ENCODE measurements at places on chromosomes 13 and 19. TPM values are rescaled to one million over a fixed set of nuclear protein-coding genes. Genes with fewer than 3 reads are reported as not detected.

MUC16 gene
- total RNA-seq = 0.21 TPM

NDFIP2 gene
- total RNA-seq = 18.8 TPM

DNA sequence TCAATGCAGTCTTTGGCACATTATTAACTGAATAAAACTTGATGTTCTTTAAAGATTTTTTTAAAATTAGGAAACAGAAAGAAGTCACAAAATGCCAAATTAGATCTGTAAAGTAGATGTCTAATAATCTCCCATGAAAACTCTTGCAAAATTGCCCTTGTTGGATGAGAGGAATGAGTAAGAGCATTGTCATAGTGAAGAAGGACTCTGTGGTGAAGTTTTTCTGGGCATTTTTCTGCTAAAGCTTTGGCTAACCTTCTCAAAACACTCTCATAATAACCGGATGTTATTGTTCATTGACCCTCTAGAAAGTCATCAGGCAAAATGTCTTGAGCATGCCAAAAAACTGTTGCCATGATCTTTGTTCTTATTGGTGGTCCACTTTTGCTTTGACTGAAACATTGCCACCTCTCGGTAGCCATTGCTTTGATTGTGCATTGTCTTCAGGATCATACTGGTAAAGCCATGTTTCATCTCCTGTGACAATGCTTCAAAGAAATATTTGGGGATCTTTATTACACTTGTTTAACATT lies 549.3 kb downstream of the LIG4 start:
- H3K4me3 ChIP-seq = no peak overlapping the region
- no peak for DNase-seq
- H3K27me3 ChIP-seq = no peaks in the 10 kb centered on the region
- no peak overlapping the region for H3K27ac ChIP-seq
- no peaks in the 10 kb centered on the region for H3K4me1 ChIP-seq
- no peaks in the 10 kb centered on the region for H3K36me3 ChIP-seq

- H3K27me3 ChIP-seq = no peaks in the 10 kb centered on the region
- no peak for DNase-seq
- no peak overlapping the region for H3K27ac ChIP-seq
- peaks cover 9% of the 10 kb centered on the region for H3K4me1 ChIP-seq
These were observed 230.8 kb downstream of the TBC1D4 start for GRCh38 chr13:75251188-75251587.

DNA sequence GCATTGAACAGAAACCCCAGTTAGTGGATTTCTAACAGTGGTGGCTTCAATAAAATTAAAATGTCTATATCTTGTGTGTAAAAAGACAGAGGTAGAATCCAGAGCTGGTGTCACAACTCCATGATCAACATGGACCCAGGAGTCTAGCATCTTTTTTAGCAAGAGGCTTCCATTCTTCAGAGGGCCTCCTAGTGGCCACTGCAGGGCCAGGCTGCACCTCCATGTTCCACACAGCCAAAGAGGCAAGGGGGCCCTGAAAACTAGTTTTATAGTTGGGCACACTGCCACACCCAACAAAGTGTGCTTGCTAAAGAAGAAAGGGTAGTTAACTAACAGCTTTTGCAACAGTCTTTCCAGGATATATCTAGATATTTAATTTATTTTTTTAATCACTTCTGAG lies 12.9 kb downstream of the N4BP2L1 start:
- no peaks in the 10 kb centered on the region for H3K27me3 ChIP-seq
- no peak for DNase-seq
- no peaks in the 10 kb centered on the region for H3K36me3 ChIP-seq
- peaks cover 10% of the 10 kb centered on the region for H3K4me1 ChIP-seq
